Stimulated activated CD8-positive, alpha-beta memory T cell treated with anti-CD3 and anti-CD28 coated beads, Interleukin-4, amount 100 ng/mL, for 4 hours (primary cell): ENCODE measurements at places on chromosomes 1 and 21.
A peak's percentile ranks its signal among the peaks of the same experiment; 100 is the strongest.

GRCh38 chr1:152970495-152970894 lies at the start of gene SPRR4:
SPRR4 (plus strand) TSS chr1:152970648; CDS start chr1:152971891, 1,243 bp downstream.
- DNase-seq = no peak

DNA sequence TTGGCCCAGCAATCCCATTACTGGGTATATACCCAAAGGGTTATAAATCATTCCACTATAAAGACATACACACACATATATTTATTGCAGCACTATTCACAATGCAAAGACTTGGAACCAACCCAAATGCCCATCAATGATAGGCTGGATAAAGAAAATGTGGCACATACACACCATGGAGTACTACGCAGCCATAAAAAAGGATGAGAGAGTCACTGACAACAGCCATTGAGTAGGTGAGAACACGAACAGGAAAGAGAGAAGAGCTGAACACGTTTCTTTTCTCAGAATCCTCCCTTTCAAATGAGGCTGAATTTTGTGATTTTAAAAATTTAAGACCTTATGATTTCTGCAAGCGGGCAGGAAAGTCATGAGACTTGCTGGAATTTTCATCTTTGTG lies 10.1 kb upstream of the RABGAP1L start:
- DNase-seq = no peak

DNA sequence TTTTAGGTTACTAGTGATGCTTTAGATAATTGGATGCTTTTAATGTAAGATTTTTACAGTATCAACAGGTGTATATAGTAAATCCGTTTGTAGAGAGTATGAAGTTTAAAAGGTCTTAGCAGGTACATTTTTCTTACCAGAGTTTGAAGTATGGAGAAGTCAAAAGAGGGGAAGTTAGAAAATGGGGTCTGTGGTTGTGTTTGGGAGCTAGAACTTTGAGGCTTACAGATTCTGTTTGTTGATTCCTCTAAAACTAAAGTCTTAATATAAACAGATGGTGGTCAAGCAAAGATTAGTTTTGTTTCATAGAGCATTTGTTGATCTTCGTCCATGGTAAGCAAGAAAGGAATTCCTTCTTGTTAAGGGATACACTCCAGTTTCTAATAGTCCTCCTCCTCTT lies 35.8 kb downstream of the CDC42 start:
- no peak for DNase-seq

- DNase-seq = peak; percentile 5
These were observed 780 bp downstream of the YTHDF2 start for GRCh38 chr1:28737307-28738132.

DNA sequence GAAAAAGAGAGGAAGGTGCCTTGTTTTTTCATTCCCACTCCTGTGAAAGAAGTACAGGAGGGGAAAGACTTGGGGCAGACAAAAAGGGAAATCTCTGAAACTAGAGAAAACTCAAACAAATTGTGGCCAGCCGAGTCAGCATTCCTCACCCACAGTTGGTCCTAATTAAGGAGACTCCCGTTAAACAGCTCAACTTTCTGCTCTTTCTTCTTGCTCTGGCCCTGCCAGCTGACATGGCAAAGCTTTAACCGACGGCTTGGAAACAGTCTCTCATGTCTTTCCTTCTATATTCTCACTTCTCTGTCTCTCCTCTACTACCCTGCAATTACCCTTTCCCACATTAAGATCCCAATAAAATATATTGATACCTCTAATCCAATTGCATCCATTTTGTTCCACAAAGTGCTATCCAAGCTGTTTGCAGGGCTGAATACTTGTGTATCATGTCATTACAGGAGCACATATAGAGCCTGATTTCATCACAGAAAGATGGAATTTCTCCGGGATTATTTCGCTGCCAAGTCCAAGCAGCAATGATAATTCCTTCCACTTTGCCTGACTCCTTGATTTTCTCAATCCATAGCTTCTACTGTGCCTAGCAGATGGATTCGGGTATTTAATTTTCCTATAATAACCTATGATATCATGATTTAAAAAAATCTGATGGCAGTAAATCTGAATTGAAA lies 65.4 kb upstream of the IPO9 start:
- DNase-seq = no peak

- DNase-seq = no peak
These were observed 3.2 kb downstream of the UBQLN4 start for GRCh38 chr1:156050376-156050775.

- no peak for DNase-seq
These were observed 24.6 kb downstream of the KCNC4 start for GRCh38 chr1:110234691-110235090.

GRCh38 chr1:39727221-39727931 lies 11.3 kb upstream of the PPIE start:
- no peak for DNase-seq

- no peak for DNase-seq
These were observed 179.2 kb upstream of the FMN2 start for GRCh38 chr1:239912471-239912870.

DNA sequence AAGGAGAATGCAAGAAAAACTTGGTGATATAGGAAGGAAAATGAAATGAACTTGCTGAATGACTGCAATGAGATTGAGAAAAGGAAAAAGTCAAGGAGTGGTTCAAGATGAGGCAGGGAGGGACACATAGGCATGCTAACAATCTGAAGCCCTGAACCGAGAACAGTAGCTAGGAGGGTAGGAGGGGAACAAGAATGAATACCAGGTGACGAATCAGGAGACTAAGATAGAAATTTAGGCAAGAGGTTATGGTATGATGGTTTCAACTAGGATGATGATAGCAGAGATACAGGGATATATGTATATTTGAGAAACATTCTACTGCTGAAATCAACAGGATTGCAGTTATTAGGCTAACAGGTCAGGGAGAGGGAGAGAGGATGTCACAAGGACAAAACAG lies 44.1 kb downstream of the SMYD3 start:
- no peak for DNase-seq

- no peak for DNase-seq
These were observed 2.8 kb upstream of the TEX35 start for GRCh38 chr1:178510155-178510554.

- no peak for DNase-seq
These were observed 6.4 kb upstream of the S100A8 start for GRCh38 chr1:153397051-153397923.

DNA sequence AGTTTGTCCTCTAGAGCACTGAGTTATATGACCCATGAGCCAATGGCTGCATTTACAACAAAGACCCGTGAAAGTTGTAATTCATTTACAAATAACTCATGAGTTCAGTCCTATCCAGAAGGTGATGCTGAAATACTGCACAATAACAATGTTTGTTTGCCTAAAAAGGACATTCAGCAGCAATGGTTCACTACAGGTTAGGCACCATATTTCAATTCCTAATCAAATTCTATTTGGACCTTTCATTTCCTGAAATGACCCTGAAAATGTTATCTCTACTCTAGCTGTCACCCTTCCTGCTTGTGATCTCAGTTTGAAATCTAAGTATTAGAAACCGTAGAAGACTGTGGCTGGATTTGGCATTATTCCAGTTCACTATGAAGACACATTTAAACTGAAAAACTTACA lies 191.2 kb upstream of the SAMSN1 start:
- DNase-seq = no peak

- peak; percentile 64 for DNase-seq
These were observed 135.7 kb upstream of the RUNX3 start for GRCh38 chr1:25065795-25066238.

DNA sequence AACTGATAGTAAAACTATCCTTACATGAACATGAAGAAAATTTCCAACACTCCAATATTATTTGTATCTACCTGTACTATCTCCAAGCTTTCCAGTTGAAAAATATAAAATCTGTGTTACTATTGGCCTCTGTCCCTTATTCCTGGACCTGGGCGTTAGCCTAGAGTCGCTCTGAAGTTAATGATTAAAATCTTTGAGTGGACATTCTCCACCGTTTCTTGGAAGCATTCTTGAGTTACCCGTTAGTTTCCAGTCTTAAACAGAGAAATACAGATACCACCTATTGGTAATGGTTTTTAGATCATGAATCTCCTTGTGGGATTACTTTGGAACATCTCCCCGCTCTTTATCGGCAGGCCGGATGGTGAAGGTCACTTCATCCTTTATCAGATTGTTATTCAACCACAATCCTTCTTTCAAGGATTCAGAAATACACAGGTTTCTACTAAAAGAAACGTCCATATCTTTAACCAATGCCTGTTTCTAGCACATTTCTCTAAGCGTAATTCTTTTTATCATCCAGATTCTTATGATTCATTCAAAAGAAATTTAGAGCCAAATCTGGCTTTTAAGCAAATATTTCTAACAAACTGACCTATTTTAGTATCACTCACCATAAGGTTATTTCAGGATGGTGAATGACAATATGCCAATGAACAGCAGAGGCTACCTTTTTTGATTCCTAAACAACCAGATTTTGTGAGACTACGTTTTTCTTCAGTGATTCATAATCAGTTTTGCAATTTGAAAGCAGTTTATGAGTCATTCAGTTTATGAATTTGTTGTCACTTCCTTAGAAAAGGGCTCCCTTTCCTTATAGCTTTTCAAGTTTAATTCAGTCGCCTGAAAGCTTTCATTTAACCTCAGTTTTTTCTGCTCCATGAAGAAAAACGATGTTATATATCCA lies 70.2 kb upstream of the ERRFI1 start:
- no peak for DNase-seq

DNA sequence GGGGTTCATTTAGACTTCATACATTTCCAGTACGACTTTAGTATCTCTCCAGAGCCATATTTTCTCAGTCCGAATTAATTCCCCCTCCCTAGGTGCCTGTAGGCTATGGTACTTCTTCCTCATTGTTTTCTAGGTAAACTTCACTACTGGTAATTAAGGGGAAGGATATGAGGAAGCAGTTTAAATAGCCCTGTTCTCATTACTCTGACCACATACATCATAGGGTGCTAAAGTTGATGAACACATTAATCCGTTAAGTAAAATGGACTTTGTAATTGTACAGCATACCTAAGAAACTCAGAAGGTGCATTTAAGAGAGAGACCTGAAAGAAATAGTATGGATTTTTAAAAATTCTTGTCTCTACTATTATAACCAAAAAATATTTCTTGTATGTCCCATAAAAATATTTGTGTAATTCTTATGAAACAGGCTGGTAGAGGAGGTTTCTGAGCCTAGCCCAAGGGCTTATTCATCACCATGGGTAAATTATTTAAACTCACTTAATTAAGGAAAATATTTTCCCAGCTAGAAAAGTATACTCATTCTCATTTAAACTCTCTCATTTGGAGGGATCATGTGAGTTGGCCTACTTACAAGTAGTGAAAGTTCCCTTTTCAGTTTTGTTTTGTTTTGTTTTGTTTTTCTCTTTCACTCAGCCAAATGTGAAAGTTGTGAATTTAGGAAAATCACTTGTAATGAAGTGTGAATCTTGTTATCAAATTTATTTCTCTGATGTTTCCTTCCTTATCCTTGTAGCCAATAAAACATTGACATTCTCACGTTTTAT lies 2.0 kb downstream of the PRMT6 start:
- DNase-seq = no peak

GRCh38 chr1:229470406-229471043 lies 36.6 kb upstream of the ACTA1 start:
- no peak for DNase-seq
